Activated CD8-positive, alpha-beta memory T cell treated with anti-CD3 and anti-CD28 coated beads for 48 hours (primary cell): ENCODE measurements at places on chromosomes 1 and 21.

- DNase-seq, result no peak
These were observed 2.6 kb downstream of the GLRX2 start for GRCh38 chr1:193102662-193103061.

DNA sequence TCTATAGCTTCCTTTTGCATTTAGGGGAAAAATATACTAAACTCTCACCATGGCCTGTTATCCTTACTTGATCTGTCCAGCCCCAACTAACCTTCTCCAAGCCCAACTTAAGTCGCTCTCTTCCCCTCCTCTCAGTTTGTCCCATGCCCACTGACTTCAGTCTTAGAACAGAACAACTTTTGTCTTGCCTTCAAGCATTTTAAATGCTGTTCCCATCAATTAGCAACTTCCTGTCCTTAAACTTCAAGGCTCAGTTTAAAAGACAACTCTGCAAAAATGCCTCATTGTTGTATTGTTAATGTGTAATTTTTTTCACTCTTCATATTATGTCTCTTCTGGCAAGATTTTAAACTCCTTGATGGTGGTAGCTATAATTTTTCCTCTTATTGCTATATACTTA lies 526.9 kb downstream of the NEGR1 start:
- no peak for DNase-seq

DNA sequence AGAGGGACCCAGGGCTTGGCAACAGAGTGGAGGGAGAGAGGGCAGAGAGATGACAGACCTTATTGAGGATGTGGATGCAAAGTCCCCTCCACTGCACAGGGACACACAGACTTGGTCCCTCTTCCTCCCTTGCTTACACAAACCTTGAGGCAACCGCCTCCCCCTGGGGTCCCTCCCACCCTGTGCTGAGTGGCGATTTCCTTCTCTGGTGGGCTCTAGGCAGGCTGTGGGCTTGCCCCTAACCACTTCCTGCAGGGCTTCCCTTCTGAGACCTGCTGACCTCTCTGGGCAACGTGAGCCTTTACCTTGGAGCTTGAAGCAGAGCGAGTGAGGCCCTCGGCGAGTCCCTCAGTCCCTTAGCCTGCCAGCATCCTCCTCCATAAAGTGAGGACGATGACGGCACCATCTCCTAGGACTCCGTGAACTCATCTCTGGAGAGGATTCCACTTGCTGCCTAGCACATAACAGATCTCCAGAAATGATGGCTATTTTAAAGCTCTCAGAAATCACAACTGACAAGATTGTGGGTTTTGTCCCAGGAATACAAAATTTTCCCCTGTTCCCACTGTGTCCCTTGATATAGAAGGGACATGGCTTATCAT lies 25.0 kb downstream of the KIAA1614 start:
- no peak for DNase-seq

- no peak for DNase-seq
These were observed 26.4 kb downstream of the UTP25 start for GRCh38 chr1:209854196-209854595.

DNA sequence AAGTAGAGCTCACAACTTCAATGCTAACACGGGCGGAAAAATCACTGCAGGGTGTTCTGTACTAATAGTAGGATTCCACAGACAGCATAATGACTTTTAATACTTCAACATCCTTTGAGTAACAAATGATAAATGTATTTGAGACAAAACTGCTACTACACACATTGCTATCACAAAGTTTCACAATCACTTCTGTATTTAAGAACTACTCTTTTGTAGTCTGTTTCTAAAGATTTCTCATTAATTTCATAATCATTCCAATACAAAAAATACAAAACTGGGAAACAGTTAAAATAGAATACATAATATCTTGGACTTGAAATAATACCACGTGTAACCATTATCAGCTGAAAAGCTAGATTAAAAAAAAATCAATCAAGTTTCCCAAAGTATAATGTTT lies 2.7 kb downstream of the HMGN1 start:
- no peak for DNase-seq

- no peak for DNase-seq
These were observed 3.4 kb downstream of the DDX59 start for GRCh38 chr1:200666309-200666708.

DNA sequence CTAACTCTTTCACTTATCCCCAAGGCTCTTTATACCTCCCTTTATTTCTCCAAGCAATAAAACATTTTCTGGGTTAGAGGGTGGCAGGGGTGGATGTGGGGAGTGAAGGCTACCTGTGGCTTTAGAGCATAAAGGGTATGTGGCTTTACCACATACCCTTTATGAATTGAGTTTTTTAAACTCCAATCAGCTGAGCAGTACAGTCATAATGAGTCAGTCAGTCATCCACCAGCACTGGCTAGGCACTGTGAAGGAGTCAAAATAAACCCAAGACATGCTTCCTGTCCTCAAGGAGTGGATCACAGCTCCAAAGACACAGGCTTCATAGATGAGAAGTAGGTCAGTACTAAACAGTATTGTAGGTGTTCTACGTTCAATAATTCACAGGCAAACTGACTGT lies 2.6 kb upstream of the TDRD10 start:
- DNase-seq, result no peak

- DNase-seq, result no peak
These were observed 23.8 kb downstream of the SLC27A3 start for GRCh38 chr1:153799016-153799415.

DNA sequence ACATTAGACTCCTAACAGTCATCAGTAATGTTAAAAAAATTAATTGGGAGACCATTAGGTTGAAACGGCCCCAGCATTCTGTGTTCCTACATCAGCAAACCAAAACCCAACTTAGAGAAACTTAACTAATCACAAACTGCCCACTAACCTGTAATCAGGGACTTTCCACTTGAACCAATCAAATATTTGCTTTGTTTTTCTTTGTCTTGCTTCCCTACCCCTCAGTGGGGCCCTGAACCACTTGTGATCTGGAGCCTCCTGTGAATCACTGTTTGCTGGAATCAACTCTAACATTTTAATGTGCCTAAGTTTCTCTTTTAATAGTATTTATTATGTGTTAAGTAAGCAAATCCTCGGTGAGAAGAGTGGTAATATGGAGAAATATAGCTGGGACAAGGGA lies 64.0 kb downstream of the ABCA4 start:
- DNase-seq, result no peak

DNA sequence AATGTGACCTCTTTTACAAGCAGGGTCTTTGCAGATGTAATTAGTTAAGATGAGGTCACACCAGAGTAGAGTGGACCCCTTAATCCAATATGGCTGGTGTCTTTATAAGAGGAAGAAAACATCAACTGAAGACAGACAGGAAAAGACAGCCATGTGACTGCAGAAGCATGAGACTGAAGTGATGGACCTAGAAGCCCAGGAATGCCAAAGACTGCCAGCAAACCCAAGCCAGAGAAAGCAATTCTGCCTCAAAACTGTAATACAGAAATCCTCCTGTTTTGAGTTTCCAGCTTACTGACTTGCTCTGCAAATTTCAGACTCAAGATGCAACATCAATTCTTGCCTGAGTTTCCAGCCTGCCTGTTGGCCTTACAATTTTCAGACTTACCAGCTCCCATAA lies 17.3 kb downstream of the ENAH start:
- DNase-seq, result no peak

GRCh38 chr1:8406960-8407359 lies 89.0 kb downstream of the SLC45A1 start:
- DNase-seq, result no peak

DNA sequence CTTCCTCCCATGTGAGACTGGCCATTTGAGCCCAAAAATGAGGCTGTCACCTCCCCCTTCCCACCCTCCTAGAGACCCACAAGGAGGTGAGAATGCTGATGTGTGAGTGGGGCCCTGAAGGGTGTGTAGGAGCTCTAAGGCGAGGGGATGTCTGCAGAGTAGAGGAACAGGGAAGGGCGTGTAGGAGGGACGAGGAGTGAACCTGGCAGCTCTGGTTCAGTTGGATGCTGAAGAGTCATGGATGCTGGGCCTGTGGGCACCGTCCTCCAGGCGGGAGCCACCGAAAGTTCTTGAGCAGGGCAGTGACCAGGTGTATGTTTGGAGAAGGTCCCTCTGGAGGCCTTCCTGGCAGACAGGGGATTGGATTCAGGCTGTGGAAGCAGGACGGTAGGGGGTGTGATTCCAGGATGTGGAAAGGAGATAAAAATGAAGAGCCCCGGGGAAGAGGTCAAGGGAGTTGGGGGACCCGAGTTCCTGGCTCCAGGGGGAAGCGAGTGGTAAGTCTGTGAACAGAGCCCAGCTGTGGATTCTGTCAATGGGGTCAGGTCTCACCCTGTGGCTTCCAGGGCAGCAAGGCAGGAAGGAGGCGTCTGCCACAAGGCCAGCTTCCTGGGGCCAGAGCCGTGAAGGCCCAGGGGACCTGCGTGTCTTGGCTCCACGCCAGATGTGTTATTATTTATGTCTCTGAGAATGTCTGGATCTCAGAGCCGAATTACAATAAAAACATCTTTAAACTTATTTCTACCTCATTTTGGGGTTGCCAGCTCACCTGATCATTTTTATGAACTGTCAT lies 7.9 kb downstream of the SAMD11 start:
- DNase-seq, result no peak

GRCh38 chr1:78712467-78713051 lies 62.9 kb downstream of the IFI44 start:
- no peak for DNase-seq

DNA sequence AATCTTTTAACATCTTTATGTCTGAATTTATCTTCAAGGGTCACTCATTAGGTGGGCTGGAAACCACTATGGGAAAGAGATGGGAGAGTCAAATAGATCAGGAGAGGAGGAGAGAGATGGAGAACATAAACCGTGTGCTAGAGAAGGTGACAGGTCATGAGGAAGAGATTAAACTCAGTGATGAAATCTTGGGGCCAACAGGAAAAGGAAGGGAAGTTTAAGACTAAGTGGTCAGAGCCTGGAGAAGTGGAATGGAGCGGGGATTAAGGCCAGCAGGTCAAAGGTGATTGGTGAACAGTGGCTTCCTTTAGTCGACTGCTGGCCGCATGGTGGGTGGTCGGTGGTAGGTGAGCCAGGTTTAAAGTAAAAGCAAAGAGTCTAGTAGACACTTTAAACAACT lies 169.3 kb upstream of the IVNS1ABP start:
- DNase-seq, result no peak

DNA sequence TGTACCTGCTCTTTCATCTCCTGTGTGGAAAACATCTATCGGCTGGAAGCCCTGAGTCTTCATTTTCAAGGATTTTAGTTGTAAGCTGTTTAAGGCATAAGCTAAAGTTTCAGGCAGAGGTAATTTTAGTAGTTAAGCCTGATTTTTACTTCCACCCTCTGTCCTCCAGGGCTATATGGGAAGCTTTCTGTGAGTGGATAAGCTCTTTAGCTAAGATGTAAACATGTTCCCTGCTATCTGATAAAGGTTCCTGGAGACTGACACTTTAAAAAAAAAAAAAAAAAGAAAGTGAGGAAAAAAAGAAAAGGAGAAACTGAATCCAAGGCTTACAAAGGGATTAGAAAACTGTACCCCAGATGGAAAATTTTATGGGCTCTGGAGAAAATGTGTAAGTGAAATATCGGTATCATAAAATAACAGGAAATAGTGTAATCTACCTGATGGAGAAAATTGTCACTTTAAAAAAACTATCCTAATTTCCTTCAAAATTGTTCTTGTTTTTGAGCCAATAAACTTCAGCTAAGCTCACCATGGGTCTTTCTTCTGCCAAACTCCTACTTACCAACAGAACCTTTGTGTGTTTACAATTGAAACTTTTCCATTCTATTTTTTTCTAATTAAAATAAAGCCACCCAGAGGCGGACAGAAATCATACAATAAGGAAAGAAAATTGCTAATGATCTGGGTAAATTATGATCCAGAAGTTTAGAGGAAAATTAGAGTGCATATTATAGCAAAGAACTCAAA lies 180.5 kb downstream of the TGFB2 start:
- DNase-seq, result no peak

DNA sequence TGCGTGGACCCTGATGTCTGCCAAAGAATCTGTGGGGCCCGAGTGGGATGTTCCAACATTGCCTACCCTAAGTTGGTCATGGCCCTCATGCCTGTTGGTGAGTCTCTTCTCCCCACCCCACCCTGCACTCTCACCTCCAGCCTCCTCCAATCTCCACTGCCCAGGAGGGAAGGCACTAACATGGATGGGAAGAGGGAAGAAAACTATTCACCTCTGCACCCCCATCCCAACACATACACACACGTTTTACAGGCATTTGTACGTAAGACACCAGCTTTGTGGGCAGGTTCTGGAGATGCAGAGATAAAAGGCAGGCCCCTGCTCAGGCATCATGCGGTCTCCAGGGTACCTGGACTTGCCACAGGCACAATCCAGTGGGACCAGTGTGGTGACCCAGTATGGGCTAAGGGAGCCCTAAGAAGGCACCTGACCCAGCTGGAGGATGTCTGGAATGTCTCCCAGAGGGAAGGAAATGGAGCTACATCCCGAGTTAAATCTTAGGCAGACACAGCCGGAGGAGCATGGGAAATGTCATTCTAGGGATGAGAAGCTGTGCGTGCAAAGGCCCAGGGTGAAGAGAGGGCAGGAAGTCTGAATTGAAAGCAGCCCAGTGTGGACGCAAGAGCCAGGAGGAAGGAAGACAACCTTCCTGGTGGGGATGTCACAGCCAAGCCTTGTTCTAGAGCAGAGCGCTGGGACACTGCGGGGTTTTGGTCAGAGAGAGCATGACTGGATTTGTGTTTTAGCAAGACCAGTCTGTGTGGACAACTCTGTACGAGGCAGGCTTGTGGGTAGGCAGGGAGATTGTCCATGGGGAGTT lies 11.4 kb downstream of the SLC5A9 start:
- no peak for DNase-seq

GRCh38 chr1:15668089-15668754 lies 15.9 kb upstream of the PLEKHM2 start:
- DNase-seq, result no peak

DNA sequence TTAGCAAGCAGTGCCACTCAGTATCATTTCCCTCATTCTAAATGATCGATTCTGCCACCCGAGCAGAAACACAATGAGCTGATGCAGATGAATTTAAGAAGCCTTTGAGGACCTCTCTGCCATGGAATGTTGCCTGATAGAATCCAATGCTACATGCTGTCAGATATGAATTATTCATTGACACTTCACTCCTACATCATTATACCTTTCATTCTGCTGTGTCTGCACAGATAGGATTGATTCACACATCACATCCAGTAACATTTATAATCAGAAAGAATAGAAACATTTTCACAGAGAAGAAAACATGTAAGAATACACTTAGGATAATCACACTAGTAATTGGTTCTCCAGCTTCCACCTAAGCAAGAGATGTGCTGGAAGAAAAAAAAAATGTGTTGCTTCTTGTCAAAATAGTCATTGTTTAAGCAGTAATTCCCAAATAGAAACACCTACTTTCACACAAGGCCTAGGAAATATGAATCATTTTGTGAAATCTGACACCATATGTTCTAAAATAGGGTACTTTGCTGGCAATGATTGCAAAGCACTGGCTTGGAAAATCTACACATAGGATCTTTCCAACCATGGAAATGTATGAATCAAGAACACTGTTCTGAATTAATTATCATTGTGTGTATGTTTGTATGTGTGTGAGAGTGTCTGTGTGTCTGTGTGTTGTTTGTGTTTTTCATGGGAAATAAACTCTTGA lies 110.1 kb downstream of the GRIK1 start:
- DNase-seq, result no peak
